Tibial nerve (tissue), 4 donors: ENCODE measurements at places on chromosomes 4 and X. TPM values are rescaled to one million over a fixed set of nuclear protein-coding genes. Genes with fewer than 3 reads are reported as not detected.

The RAI2 gene
- 22.4 TPM for total RNA-seq

The MAPK10 gene
- 20.7 TPM for total RNA-seq

The TRMT2B gene
- total RNA-seq = 19.0 TPM

The F8A2 gene
- total RNA-seq = 2.6 TPM

The TMEM35A gene
- 0.30 TPM for total RNA-seq

The RHOH gene
- 2.2 TPM for total RNA-seq

The SLC10A7 gene
- total RNA-seq = 13.8 TPM

The S100P gene
- not detected for total RNA-seq

The ERVMER34-1 gene
- not detected for total RNA-seq

The IQSEC2 gene
- 31.8 TPM for total RNA-seq

The GAGE2A gene
- not detected for total RNA-seq

The CLDN34 gene
- not detected for total RNA-seq

The AWAT2 gene
- total RNA-seq = not detected

The GPR50 gene
- not detected for total RNA-seq

The PRDM8 gene
- total RNA-seq = 12.6 TPM

The NFKB1 gene
- total RNA-seq = 44.8 TPM

The MAEA gene
- 140 TPM for total RNA-seq

The TASL gene
- total RNA-seq = 2.8 TPM
